ENCODE measurements at places on chromosomes 1 and 21.

- no peak overlapping the region for H3K27ac ChIP-seq
- no peaks in the 10 kb centered on the region for H3K36me3 ChIP-seq
- no peak overlapping the region for H3K4me3 ChIP-seq
- no peaks in the 10 kb centered on the region for H3K27me3 ChIP-seq
Measured at GRCh38 chr1:81144240-81144825, 656.4 kb upstream of the ADGRL2 start.

- no peak overlapping the region for H3K4me3 ChIP-seq
- no peaks in the 10 kb centered on the region for H3K4me1 ChIP-seq
- DNase-seq = no peak
- H3K27me3 ChIP-seq = no peaks in the 10 kb centered on the region
- H3K36me3 ChIP-seq = no peaks in the 10 kb centered on the region
- no peak overlapping the region for H3K27ac ChIP-seq
Measured at GRCh38 chr1:67204298-67204980, 38.2 kb downstream of the IL23R start.

- no peaks in the 10 kb centered on the region for H3K27me3 ChIP-seq
- no peak overlapping the region for H3K27ac ChIP-seq
- no peaks in the 10 kb centered on the region for H3K4me1 ChIP-seq
- no peak overlapping the region for H3K4me3 ChIP-seq
Measured at GRCh38 chr1:82880506-82880905, 1079.8 kb downstream of the ADGRL2 start.

DNA sequence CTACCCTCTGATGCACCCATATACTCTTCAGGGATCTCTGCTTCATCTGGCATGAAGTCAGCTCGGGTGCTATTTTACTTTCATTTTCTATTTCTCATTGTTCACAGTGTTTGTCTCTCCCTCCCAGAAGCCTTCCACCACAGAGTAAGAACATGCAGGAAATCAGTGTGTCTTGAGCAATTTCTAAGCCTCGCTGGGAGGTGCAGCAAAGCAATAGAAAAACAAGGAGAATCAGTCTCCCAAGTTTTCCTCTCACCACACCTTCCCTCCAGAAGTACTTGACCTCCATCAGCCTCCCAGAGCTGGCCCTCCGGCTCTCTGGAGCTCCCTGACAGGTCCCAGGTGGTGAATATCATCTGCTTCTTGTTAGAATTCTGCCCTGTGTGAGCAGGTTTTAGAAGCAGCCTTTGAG is 594.7 kb upstream of the CAMK1G start:
- no peaks in the 10 kb centered on the region for H3K27me3 ChIP-seq
- peak overlapping the region; percentile 9 for H3K4me3 ChIP-seq
- H3K27ac ChIP-seq = peak overlapping the region; percentile 51
- no peaks in the 10 kb centered on the region for H3K36me3 ChIP-seq
- H3K4me1 ChIP-seq = peaks cover 11% of the 10 kb centered on the region

GRCh38 chr1:7284839-7285435 is 486.2 kb upstream of the VAMP3 start:
- H3K36me3 ChIP-seq = no peaks in the 10 kb centered on the region

DNA sequence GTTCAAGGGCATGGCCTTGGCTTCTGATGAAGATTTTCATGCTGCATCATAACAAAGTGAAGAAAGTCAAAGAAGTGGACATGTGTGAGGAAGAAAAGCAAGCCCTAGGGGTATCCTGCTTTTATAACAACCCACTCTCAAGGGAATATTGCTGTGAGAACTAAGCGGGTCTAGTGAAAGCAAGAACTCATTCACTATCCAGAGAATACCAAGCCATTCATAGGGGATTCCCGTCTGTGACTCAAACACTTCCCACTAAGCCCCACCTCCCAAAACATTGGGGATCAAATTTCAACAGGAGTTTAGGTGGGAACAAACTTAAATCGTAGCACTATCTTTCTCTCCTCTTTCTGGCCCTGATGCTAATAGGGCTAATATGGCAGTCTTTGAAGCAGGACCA is 98.5 kb upstream of the CTTNBP2NL start:
- no peaks in the 10 kb centered on the region for H3K36me3 ChIP-seq
- H3K4me1 ChIP-seq = no peaks in the 10 kb centered on the region
- no peaks in the 10 kb centered on the region for H3K27me3 ChIP-seq
- no peak overlapping the region for H3K4me3 ChIP-seq

DNA sequence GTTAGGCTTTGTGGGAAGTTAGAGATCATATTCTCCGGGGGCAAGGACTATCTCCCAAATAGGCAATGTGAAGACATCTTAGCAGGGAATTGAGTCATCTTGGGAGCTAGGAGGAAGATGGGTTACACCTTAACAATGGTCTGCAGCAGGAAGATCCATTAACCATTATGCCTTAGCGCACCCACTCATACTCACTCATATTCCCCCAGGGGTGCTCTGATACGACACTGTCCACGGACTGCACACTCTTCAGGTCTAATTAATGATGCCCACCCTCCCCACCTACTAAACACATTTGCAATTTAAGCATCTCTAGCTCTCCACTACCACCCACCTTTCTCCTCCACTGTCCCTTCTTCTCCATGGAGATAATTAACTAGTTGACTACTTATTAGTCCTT is 857 bp upstream of the AK5 start:
- DNase-seq = no peak
- H3K4me1 ChIP-seq = peaks cover 8% of the 10 kb centered on the region
- no peak overlapping the region for H3K4me3 ChIP-seq
- H3K27me3 ChIP-seq = peaks cover 42% of the 10 kb centered on the region
- no peak overlapping the region for H3K27ac ChIP-seq

GRCh38 chr1:1619917-1620361 is 4.6 kb downstream of the MIB2 start:
- no peak for DNase-seq
- H3K4me3 ChIP-seq = no peak overlapping the region
- H3K36me3 ChIP-seq = peaks cover 14% of the 10 kb centered on the region

GRCh38 chr21:42799516-42799915 is 79.8 kb downstream of the WDR4 start:
- no peaks in the 10 kb centered on the region for H3K36me3 ChIP-seq
- H3K4me1 ChIP-seq = no peaks in the 10 kb centered on the region
- H3K4me3 ChIP-seq = no peak overlapping the region
- no peak overlapping the region for H3K27ac ChIP-seq
- no peak for DNase-seq
- H3K27me3 ChIP-seq = no peaks in the 10 kb centered on the region

GRCh38 chr1:68301471-68302001 is 69.2 kb upstream of the WLS start:
- DNase-seq = no peak
- no peaks in the 10 kb centered on the region for H3K36me3 ChIP-seq
- no peaks in the 10 kb centered on the region for H3K4me1 ChIP-seq
- H3K27ac ChIP-seq = no peak overlapping the region

GRCh38 chr1:43711049-43711448 is 3.7 kb downstream of the ST3GAL3 start:
- no peak for DNase-seq
- H3K27ac ChIP-seq = no peak overlapping the region
- H3K36me3 ChIP-seq = no peaks in the 10 kb centered on the region

- no peaks in the 10 kb centered on the region for H3K36me3 ChIP-seq
- H3K4me1 ChIP-seq = no peaks in the 10 kb centered on the region
- H3K27ac ChIP-seq = no peak overlapping the region
- no peaks in the 10 kb centered on the region for H3K27me3 ChIP-seq
- H3K4me3 ChIP-seq = no peak overlapping the region
Measured at GRCh38 chr1:104100115-104100514, 350.4 kb downstream of the AMY1C start.

DNA sequence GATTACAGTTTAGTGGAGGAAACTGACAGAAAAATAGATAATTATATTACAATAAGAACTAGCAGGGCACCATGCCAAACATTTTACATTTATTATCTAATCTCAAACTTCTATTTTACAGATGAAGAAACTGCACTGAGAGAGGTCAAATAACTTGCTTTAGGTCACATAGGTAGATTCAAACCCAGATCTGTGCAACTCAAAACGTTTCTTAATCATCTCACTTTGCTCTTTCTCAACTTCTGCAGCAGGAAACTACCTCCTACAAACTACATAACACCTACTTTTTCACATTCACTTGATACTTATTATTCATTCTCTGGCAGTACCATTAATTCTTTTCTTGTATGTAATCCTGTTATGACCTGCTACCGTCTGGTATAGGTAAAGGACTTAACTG is 49.9 kb upstream of the BCL10 start:
- no peak overlapping the region for H3K4me3 ChIP-seq
- no peak overlapping the region for H3K27ac ChIP-seq
- no peaks in the 10 kb centered on the region for H3K36me3 ChIP-seq
- peaks cover 32% of the 10 kb centered on the region for H3K4me1 ChIP-seq

DNA sequence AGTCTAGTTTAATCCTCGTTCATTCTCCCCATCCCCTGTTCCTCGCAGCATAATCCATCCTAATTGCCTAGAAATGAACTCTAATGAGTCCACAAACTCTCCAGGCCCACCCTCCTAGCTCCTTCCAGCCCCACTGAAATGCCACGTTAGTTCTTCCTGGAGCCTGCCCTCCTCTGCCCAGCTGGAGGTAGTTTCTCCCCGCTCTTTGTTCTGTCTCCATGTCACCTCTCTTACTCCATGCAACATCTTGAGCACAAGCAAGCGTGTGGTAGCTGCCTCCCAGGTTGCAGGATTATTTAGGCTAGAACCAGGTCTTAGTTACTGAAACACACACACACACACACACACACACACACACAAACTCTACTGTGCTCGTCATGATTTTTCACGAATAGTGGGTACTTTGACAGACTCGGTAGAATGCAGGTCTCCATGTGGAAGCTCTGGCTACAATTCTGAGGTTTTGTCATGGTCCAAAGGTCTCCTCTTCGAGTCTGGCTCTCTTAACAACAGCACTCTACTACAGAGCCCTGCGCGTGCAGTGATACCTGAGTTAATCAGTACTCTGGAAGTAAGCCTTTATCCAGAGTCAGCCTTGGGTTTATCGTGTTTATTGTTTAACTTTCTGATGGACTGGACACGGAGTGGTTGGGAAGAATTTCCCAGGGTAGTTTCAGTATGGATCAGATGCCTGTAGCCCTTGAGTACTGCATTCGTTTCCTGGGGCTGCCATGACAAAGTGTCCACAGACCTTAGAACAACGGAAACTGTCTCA is 27.5 kb downstream of the HUNK start:
- no peak overlapping the region for H3K27ac ChIP-seq
- no peaks in the 10 kb centered on the region for H3K4me1 ChIP-seq
- H3K4me3 ChIP-seq = no peak overlapping the region
- DNase-seq = no peak
- H3K36me3 ChIP-seq = no peaks in the 10 kb centered on the region
- no peaks in the 10 kb centered on the region for H3K27me3 ChIP-seq

GRCh38 chr1:38586993-38587646 is 272.5 kb downstream of the RRAGC start:
- no peak overlapping the region for H3K4me3 ChIP-seq
- no peaks in the 10 kb centered on the region for H3K36me3 ChIP-seq
- no peaks in the 10 kb centered on the region for H3K27me3 ChIP-seq

- no peak for DNase-seq
- H3K36me3 ChIP-seq = peaks cover 20% of the 10 kb centered on the region
- H3K4me3 ChIP-seq = no peak overlapping the region
- H3K27ac ChIP-seq = no peak overlapping the region
- peaks cover 13% of the 10 kb centered on the region for H3K4me1 ChIP-seq
Measured at GRCh38 chr1:91714867-91715381, 171.0 kb downstream of the TGFBR3 start.

DNA sequence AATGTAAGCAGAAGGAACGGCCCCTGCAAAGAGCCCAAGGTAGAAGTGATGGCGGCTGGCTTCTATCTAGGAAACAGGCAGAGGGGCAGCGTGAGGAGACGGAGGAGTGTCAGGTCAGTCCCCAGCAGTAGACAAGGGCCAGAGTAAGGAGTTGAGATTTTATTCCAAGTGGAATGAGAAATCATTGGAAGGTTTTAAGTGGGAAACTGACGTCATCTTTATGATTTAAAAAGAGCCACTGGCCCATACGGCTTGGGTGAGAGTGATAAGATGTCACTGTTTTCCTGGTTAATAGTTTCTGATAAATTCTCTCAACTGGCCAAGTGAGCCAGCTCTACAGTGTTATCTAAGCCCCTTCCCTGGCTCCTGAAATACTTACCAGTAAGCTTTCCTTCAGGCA is 103.2 kb upstream of the CAMK1G start:
- H3K4me3 ChIP-seq = no peak overlapping the region
- no peaks in the 10 kb centered on the region for H3K36me3 ChIP-seq
- H3K27ac ChIP-seq = no peak overlapping the region
- no peaks in the 10 kb centered on the region for H3K4me1 ChIP-seq
- no peak for DNase-seq
- H3K27me3 ChIP-seq = no peaks in the 10 kb centered on the region

DNA sequence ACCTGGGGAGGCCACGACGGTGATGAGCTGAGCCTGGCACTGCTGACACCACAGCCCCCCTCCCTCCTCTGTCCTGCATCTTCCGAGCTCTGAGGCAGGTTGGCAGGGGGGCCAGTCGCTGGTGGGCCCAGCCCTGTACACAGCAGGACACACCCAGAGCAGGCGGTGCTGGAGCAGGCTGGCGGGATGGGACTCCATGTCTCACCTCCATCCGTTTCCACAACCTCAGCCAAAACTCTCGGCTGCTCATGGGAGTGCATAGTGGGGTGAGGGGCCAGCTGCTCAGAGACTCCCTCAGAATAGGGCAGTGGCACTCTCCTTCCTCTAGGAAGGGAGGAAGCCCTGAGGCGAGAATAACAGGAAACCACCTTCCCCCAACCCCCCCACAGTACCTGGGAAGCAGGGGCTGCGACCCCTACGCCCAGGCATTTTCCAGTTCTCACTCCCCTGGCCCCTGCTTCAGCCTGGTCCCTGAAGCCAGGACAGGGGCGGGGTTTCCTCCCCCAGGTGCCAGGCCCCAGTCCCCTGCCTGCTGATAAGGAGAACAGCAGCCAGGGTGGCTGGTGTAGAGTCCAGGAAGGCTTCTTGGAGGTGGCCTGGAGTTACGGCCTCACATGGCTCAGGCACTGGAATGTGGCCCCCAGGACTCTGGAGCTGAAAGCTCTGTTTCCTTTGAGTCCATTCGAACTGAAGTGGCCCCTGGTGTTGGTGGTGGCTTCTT is 3.2 kb upstream of the IBA57 start:
- peak overlapping the region; percentile 77 for H3K27ac ChIP-seq
- no peaks in the 10 kb centered on the region for H3K36me3 ChIP-seq
- H3K4me1 ChIP-seq = peaks cover 34% of the 10 kb centered on the region

DNA sequence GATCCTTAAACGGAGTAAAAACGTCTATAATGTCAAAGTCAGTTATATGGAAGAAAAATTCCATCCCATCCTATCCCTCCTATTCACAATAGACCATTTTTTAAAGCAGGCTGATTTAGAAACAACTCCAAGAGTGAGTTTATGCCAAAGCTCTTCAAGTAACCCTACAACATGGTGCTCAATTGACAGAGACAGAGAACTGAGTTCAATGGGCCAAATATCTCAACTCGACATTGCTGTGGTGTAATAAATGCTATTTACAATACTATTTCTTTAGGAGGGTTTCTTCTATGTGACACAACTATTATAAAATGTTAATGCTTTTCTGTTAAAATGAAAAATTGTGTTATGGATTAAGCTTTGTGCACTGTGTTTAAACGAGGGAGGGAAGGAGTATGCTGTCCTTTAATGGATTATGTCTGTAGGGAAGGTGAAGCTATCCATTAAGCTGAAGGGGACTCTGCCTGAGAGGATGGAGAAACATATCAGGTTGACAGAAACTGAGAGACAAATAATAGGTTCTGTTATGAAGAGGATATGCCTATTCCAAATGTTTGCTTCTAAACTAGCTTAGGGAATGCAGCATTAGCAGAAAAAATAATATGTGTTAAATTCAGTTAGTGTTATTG is 362.5 kb upstream of the CHRM3 start:
- no peaks in the 10 kb centered on the region for H3K36me3 ChIP-seq
- H3K4me1 ChIP-seq = no peaks in the 10 kb centered on the region
- H3K4me3 ChIP-seq = no peak overlapping the region
- H3K27me3 ChIP-seq = no peaks in the 10 kb centered on the region
